Stomach (tissue), 19 donors: ENCODE measurements at places on chromosomes 4 and X. TPM values are rescaled to one million over a fixed set of nuclear protein-coding genes. Genes with fewer than 3 reads are reported as not detected.

- H3K27me3 ChIP-seq, result peaks cover 34% of the 10 kb centered on the region
- H3K36me3 ChIP-seq, result no peaks in the 10 kb centered on the region
- H3K4me3 ChIP-seq, result no peak overlapping the region
- peaks cover 4% of the 10 kb centered on the region for H3K4me1 ChIP-seq
Measured at GRCh38 chr4:581753-582361, 5.8 kb upstream of the TMEM271 start.

DNA sequence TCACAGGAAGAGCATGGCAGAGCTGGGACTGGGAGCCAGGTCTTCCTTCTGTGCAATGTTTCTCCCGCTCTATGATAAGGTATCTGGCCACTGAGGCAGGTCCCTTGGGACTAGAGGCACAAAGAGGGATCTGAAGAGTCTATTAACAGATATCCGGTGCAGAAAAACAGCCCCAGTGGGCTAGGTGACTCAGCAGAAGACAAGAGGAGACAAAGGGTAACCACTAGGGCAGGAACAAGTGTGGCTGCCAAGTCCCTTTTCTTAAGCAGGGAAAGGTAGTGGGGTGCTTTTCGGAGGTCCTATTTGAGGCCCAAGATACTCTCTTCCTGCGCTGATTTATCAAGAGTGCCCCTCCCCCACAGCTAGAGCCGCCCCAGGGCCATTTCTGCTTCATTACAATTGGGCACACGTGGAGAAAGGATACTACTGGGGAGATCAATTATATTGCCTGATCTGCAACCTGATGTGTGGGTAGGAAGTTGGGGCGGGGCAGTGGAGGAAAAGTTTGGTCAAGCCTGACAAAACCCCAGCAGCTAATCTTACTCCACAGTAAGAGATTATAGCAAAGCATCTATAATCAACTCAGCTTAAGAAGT lies at the start of gene DGAT2L6:
Gene DGAT2L6 (plus strand): TSS at position 546 of the 596 bp plus-strand sequence. CDS start 100 bp downstream, outside the sequence.
- no peaks in the 10 kb centered on the region for H3K36me3 ChIP-seq
- H3K4me1 ChIP-seq, result no peaks in the 10 kb centered on the region
- no peak within 1 kb of the TSS for H3K4me3 ChIP-seq
- H3K27ac ChIP-seq, result no peak within 1 kb of the TSS

DNA sequence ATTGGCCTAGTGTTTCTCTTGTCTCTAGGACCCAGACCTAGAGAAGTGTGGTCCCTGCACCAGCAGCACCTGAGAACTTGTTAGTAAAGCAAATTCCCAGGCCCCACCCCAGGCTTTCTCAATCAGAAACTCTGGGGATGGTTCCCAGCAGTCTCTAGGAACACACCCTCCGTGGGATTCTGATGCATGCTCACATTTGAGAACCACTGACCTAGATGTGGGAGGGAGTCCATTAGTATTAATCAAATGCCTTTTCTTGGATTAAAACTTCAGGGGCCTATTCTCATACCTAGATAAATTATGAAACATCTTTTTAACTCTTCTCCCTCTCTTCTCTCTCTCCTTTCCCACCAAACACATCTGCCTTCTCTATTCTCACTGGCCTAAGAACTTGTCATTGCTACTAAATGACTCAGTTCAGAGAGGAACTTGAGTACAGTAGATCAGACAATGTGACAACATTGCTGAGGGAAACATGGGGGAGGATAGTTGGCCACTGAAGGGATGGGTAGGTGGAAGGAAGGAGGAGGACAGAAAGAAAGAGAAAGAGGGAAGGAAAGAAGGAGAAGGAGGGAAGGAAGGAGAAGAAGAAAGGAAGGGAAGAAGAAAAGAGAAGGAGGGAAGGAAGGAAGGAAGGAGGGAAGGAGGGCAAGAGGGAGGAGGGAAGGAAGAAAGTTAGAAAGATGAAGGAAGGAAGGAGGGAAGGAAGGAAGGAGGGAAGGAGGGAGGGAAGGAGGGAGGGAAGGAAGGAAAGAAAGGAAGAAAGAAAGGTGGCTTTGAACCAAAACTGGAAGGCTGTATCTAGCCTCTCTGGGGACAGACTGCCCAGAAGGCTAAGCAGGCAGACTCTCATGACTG lies 132.7 kb upstream of the MAP3K15 start:
- DNase-seq, result no peak
- H3K27me3 ChIP-seq, result no peaks in the 10 kb centered on the region
- H3K36me3 ChIP-seq, result no peaks in the 10 kb centered on the region
- H3K4me3 ChIP-seq, result no peak overlapping the region
- H3K27ac ChIP-seq, result no peak overlapping the region

DCHS2 gene
- total RNA-seq, result not detected

GRCh38 chrX:55697381-55697780 lies 20.2 kb upstream of the RRAGB start:
- H3K4me3 ChIP-seq, result no peak overlapping the region
- H3K27me3 ChIP-seq, result no peaks in the 10 kb centered on the region
- H3K4me1 ChIP-seq, result no peaks in the 10 kb centered on the region

DNA sequence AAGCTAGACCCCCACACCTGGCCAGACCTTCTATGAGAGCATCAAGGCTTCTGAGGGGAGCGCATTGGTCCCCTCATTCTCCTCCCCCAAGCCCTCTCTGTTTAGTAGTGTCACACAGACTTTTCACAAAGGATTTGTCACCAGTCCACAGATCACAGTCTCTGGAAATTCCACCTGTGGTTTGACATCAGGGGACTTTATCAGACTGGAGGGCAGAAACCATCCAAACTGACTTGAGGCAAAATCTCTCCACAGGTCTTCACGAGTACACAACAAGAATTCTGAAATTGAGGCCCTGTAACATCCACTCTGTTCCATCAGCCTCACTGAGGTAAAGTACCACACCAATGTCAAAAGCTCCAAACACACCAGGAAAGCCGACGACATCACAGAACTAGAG lies 112.5 kb downstream of the SH3KBP1 start:
- H3K27me3 ChIP-seq, result no peaks in the 10 kb centered on the region
- H3K4me3 ChIP-seq, result no peak overlapping the region
- DNase-seq, result no peak
- H3K27ac ChIP-seq, result no peak overlapping the region
- peaks cover 10% of the 10 kb centered on the region for H3K4me1 ChIP-seq

CTAG1B gene
- not detected for total RNA-seq

PABPC1L2A gene
- not detected for total RNA-seq

DNA sequence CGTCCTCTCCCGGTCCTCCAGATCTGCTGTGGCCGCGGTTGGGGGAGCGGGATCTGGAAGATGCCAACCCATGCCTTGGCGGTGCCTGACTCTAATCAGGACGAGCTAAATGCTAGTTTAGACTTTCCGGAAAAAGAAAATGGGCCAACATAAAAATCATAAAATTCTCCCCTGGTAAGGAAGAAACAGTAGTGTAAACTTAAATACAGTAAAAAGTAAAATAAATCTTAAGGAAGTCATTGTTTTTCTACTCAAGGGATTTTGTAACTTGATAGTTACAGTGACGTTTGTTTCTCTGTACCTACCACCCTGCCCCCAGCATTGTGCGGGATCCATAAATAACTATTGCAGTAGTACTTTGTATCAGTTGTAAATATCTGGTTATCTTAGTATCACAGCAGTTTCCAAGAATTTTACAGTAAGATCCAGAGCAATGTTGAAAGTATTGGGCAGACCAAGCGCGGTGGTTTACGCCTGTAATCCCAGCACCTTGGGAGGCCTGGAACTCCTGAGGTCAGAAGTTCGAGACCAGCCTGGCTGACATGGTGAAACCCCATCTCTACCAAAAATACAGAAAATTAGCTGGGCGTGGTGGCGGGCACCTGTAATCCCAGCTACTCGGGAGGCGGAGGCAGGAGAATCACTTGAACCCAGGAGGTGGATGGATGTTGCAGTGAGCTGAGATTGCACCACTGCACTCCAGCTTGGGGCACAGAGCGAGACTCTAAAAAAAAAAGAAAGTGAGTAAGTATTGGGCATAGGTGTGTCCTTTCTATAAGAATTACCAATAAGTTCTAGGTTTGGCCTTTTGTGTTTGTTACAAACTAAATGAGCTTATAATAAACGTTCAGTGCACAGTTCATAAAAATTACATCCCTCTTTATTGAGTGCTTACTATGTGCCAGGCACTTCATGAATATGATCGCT lies 1.0 kb upstream of the PLA2G12A start:
- H3K27ac ChIP-seq, result peak overlapping the region; percentile 85
- no peaks in the 10 kb centered on the region for H3K4me1 ChIP-seq
- no peaks in the 10 kb centered on the region for H3K36me3 ChIP-seq
- peak overlapping the region; percentile 88 for H3K4me3 ChIP-seq
- no peaks in the 10 kb centered on the region for H3K27me3 ChIP-seq
- DNase-seq, result no peak

FAM184B gene
- not detected for total RNA-seq

F11 gene
- total RNA-seq, result not detected

GRCh38 chr4:184444953-184445309 lies 29.4 kb downstream of the IRF2 start:
- no peak overlapping the region for H3K4me3 ChIP-seq
- no peak overlapping the region for H3K27ac ChIP-seq
- H3K4me1 ChIP-seq, result peaks cover 97% of the 10 kb centered on the region
- H3K27me3 ChIP-seq, result no peaks in the 10 kb centered on the region
- no peak for DNase-seq
- no peaks in the 10 kb centered on the region for H3K36me3 ChIP-seq

GAGE12J gene
- not detected for total RNA-seq
